ENCODE measurements at places on chromosomes 3 and 15. TPM values are rescaled to one million over a fixed set of nuclear protein-coding genes. Genes with fewer than 3 reads are reported as not detected.

GRCh38 chr3:61687206-61687605, 125.8 kb downstream of the PTPRG start:
- DNase-seq: no peak

The SLC28A2 gene
- not detected for total RNA-seq

- no peak for DNase-seq
Measured at GRCh38 chr15:69403594-69403993, 10.6 kb upstream of the KIF23 start.

The MEGF11 gene
- total RNA-seq: 0.24 TPM

The FGF12 gene
- 0.24 TPM for total RNA-seq

DNA sequence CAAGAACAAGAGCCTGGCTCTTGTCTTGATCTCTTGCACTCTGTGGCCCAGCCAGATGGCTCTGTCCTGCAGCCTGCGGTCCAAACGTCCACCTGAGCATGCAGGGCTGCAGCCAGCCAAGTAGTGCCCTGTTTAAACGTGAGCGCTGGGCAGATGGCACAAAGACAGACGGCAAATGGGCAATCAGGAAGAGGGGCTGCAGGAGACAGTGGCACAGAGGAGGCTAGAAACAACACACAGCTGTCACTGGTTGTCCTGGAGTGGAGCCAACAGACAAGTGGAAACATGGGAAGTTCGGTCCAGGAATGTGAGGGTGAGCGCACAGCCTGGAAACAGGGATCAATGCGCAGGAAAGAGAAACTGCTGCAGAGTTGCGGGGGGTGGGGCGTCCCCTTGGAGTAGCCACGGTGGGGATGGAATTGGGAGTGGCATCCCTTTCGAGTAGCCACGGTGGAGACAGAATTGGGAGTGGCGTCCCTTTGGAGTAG, 10.7 kb upstream of the ZXDC start:
- no peak for DNase-seq

GRCh38 chr3:45078910-45079522, 52.9 kb downstream of the CLEC3B start:
- DNase-seq: no peak

DNA sequence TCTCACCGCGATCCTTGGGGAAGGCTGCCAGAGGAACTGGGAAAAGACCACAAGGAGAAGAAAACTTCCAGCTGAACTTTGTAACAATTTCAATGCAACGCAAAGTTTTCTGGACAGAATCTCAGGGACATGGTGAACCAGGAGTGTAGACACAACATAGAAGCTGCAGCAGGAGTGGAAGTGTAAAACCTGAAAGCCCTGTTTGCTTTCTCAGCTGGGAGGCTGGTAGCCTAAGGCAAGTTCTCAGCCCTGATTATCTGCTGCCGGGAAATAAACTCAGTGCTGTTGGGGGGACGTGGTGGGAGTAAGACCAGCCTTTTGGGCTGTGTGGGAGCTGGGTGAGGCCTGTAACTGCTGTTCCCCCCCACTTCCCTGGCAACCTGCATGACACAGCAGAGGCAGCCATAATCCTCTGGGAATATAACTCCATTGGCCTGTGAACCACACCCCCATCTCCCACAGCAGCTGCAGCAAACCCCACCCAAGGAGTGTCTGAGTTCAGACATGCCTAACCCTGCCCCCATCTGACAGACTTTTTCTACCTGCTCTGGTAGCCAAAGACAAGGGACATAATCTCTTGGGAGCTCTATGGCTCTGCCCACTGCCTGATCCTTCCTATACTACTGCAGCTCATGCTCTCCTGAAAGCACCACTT, 106.7 kb downstream of the ZNF621 start:
- DNase-seq: no peak

DNA sequence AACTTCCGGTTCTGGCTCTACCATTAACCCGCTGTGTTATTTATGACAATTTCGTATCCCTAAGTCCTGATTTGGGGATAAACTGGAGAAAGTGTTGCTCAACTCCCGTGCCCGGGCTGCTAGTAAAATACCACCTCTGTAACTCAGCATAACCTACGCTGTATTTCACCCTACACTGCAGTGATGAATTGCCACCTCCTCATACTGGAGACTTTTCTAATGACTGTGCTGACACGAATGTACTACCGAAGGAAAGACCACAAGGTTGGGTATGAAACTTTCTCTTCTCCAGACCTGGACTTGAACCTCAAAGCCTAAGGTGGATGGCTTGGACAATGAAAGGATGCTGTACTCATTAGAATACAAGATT, 16.5 kb downstream of the SLC51A start:
- no peak for DNase-seq

GRCh38 chr3:121545049-121545573, 677 bp downstream of the POLQ start:
- DNase-seq: no peak

The WDR93 gene
- total RNA-seq: 0.23 TPM

The TICRR gene
- 0.32 TPM for total RNA-seq

DNA sequence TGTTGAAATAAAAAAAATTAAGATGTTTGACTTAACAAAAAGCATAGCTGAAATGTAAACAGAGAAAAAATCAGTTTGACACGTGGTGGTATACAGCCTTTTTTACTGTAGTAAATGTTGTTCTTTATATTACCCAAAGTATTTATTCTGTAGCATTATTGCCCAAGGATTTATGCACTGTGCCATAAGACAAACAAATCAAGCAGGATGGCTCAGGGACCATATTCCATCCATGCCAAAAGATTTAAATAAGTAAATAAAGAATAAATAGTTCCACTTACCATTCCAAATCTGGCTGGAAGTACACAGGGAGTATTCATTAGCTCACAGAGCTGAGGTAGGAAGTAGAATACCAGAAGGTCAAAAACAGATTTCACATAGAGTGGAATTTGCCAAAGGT, 666.7 kb upstream of the CADM2 start:
- no peak for DNase-seq

DNA sequence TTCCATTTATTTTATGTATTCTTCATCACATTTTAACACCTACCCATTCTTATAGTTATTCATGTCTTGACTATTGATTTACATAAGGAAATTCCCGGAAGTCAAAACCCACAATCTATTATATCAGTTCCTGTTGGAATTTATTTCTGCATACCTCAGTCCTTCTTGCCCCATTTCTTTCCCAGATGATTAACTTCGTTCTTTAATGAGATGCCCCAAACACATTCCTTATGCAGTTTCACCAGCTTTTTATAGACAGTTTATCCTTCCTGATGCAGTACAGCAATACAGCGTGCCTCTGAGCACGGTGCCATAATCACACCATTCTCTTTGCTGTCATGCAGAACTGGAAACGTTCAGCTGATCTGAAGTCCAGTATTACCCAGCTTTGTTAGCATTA, 175.8 kb upstream of the NANOGP8 start:
- no peak for DNase-seq

GRCh38 chr3:128076483-128077201, 24.4 kb downstream of the SEC61A1 start:
- DNase-seq: no peak
